ENCODE measurements at places on chromosomes 7 and 10. TPM values are rescaled to one million over a fixed set of nuclear protein-coding genes. Genes with fewer than 3 reads are reported as not detected.

DNA sequence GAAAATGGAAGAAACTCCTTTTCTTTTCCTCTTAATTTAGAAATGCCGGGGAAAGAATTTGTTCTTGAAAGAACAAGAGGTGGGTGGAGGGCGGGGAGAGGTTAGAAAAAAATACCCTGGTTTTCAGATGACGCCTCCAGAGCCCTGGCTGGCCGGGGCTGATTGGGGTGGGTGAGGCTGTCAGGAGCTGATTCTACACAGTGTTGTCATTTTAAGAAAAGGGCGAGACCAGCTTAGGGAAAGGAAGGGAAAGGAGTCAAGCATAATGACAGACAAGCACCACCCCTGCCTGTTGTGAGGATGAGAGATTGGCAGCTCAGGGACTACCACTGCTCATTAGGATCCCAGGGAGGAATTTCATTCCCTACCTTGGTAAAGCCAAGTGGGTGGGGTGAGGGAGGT, 9.9 kb upstream of the FAM180A start:
- H3K27ac ChIP-seq: no peak overlapping the region
- DNase-seq: no peak
- H3K4me3 ChIP-seq: no peak overlapping the region
- H3K36me3 ChIP-seq: peaks cover 3% of the 10 kb centered on the region
- H3K4me1 ChIP-seq: peaks cover 38% of the 10 kb centered on the region
- no peaks in the 10 kb centered on the region for H3K27me3 ChIP-seq

DNA sequence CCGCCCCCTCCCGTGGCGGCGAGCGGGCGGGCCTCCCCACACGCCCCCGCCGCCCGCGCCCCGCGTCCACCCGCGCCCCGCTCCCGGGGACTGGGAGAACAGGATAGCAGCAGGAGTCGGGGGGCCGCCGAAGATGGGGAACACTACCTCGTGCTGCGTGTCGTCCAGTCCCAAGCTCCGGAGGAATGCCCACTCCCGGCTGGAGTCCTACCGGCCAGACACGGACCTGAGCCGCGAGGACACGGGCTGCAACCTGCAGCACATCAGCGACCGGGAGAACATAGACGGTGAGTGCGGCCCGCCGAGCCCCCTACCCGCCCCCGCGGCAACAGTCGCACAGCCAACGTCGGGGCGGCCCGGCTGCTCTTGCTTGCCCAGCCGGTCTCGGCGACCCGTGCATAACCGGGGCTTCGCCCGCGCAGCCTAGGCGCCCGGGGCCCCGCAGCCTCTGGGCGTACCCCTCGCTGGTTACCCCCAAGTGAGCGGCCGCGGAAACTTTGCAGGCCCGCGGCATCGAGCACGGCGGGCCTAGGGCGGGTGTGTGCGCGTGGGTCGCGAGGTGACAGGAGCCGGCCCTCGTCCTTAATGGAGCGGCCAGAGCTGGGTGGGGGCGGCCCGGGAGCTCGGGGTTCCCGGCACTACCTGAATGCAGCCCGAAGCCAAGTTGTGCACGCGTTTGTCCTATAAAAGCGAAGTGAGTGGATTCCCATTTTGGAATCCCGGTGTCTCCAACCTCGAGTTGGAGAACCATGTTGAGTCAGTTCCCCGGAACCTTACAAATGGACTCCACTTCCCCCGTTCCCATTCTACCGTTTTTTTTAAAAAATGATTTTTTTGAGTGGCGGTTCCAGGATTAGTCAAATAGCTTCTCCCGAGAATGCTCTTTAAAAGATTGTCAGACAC, 863 bp downstream of the CCNY start:
- peaks cover 22% of the 10 kb centered on the region for H3K36me3 ChIP-seq
- peaks cover 37% of the 10 kb centered on the region for H3K4me1 ChIP-seq
- no peak overlapping the region for H3K27ac ChIP-seq
- peak overlapping the region; percentile 79 for H3K4me3 ChIP-seq

DNA sequence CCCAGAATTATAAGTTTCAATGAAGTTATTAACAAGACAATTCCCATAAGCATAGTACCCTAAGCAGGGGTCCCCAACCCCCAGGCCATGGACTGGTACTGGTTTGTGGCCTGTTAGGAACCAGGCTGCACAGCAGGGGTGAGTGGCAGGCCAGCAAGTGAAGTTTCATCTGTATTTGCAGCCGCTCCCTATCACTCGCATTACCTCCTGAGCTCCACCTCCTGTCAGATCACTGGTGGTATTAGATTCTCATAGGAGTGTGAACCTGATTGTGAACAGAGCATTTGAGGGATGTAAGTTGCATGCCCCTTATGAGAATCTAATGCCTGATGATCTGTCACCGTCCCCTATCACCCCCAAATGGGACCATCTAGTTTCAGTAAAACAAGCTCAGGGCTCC, 36.0 kb upstream of the KIAA1217 start:
- no peak overlapping the region for H3K27ac ChIP-seq
- no peaks in the 10 kb centered on the region for H3K27me3 ChIP-seq
- DNase-seq: no peak
- no peak overlapping the region for H3K4me3 ChIP-seq
- no peaks in the 10 kb centered on the region for H3K4me1 ChIP-seq

GRCh38 chr10:132951926-132952325, 9.6 kb upstream of the CFAP46 start:
- H3K4me3 ChIP-seq: no peak overlapping the region
- H3K27me3 ChIP-seq: no peaks in the 10 kb centered on the region
- no peaks in the 10 kb centered on the region for H3K36me3 ChIP-seq
- peaks cover 7% of the 10 kb centered on the region for H3K4me1 ChIP-seq

DNA sequence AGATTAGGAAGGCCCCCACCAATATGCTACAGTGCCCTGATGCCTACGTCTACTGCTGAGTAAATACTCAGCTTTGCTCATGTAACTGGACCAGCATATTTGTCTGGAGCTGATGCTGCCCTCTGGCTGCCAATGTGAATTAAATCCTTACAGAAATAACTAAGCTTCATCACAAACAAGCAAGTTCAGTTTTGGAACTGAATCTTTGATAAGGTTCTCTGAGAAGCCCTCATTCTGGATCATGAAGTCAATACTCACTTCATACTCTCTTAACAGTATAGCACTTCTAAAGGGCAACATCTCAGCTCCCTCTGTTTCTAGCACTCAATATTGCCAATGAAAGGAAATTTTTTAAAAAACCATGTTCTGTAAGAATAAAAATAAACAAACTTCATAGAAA, 246.7 kb downstream of the ETV1 start:
- H3K4me1 ChIP-seq: peaks cover 30% of the 10 kb centered on the region
- H3K27me3 ChIP-seq: no peaks in the 10 kb centered on the region
- H3K27ac ChIP-seq: no peak overlapping the region

DNA sequence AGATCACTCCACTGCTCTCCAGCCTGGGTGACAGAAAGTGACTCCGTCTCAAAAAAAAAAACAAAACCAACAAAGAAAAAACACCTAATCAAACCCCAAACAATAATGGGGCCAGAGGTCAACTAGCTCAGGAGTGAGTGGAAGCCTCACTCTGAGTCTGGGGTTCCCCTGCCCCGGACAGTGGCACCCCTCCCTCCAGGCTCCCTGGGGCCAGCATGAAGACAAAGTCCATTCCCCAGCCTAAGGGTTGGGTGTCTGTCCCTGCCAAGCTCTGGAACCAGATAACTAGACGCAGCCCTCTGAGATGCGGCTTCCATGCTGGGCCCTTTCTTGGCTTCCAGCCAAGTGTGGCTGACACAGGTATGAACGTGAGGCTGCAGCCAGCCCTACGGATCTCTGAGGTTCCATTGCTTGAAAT, 1.7 kb upstream of the FUOM start:
- H3K4me3 ChIP-seq: no peak overlapping the region
- H3K4me1 ChIP-seq: no peaks in the 10 kb centered on the region
- peaks cover 22% of the 10 kb centered on the region for H3K36me3 ChIP-seq
- H3K27me3 ChIP-seq: peaks cover 12% of the 10 kb centered on the region
- H3K27ac ChIP-seq: no peak overlapping the region

DNA sequence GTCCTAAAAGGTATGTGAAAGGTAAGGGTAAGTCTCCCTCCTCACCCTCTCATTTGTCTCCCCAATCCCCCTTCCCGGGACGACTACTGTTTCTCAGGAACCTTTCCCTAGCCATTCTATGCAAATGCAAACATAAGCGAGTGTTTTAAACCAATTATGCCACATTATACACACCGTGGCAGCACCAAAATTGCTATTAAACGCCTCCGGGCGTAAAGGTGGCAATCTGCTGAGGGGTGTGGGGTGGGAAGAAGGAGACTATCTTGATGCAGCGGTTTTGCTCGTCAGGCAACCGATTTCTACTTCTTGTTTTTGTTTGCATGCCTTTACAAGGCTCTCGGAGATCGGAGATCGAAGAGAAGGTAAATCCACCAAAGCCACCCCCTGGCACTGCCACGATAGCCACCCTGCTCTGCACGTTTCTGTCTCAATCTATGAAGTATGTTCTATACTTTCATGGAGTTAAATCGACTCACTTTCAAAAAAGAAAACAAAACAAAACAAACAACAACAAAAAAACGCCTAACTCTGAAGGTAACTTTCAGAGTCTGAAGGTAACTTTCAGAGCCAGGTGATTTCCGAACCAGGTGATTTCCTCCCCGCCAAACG, 46.0 kb upstream of the CDK1 start:
- no peaks in the 10 kb centered on the region for H3K36me3 ChIP-seq
- H3K4me1 ChIP-seq: peaks cover 33% of the 10 kb centered on the region
- peak overlapping the region; percentile 64 for H3K27ac ChIP-seq
- H3K27me3 ChIP-seq: no peaks in the 10 kb centered on the region
- peak overlapping the region; percentile 94 for H3K4me3 ChIP-seq

GRCh38 chr7:44638611-44639557, 32.5 kb downstream of the OGDH start:
- no peaks in the 10 kb centered on the region for H3K27me3 ChIP-seq
- no peak overlapping the region for H3K4me3 ChIP-seq

- peak overlapping the region; percentile 30 for H3K27ac ChIP-seq
- H3K36me3 ChIP-seq: peaks cover 3% of the 10 kb centered on the region
- peaks cover 31% of the 10 kb centered on the region for H3K4me1 ChIP-seq
These were observed 16.5 kb upstream of the GPR37 start for GRCh38 chr7:124781907-124782734.

DNA sequence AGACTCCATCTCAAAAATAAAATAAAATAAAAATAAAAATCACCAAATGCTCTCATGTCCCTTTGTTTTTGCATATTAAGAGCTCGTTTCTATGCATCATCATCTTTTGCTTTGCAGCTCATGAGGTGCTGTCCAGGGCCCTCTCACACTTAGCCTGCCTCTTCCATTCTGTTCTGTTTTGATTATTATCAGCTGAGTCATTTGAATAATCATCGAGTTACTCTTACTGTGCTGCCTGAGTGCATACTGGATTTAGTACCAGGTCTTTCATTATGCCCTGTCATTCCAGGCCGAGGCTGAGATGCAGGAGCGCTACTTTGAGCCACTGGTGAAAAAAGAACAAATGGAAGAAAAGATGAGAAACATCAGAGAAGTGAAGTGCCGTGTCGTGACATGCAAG, 33.0 kb downstream of the UCMA start:
- no peak for DNase-seq
- peaks cover 83% of the 10 kb centered on the region for H3K36me3 ChIP-seq
- H3K4me3 ChIP-seq: no peak overlapping the region
- no peak overlapping the region for H3K27ac ChIP-seq
- H3K4me1 ChIP-seq: no peaks in the 10 kb centered on the region

- DNase-seq: peak; percentile 84
- peak overlapping the region; percentile 88 for H3K27ac ChIP-seq
- H3K36me3 ChIP-seq: no peaks in the 10 kb centered on the region
- peaks cover 17% of the 10 kb centered on the region for H3K4me1 ChIP-seq
- H3K4me3 ChIP-seq: peak overlapping the region; percentile 73
- no peaks in the 10 kb centered on the region for H3K27me3 ChIP-seq
These were observed 18.5 kb upstream of the FAM133B start for GRCh38 chr7:92608380-92609322.

DNA sequence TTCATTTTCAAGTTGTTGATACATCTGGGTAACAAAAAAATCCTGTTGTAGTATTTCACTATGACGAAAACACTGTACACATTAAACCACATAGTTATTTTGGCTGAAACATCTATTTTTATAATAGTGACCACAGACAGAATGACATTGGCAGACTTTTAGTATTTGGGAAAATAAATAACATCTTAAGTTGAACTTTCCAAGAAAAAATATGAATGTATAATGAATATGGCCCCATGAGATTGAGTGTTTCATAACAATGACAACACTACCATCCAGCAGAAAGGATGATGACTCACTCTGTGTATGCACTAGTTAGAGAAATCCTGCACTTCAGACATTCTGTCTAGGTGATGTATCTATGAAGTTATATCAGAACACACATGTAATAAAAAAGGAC, 118.1 kb downstream of the SEMA3D start:
- no peak overlapping the region for H3K27ac ChIP-seq
- no peaks in the 10 kb centered on the region for H3K36me3 ChIP-seq
- no peaks in the 10 kb centered on the region for H3K27me3 ChIP-seq
- DNase-seq: no peak

DNA sequence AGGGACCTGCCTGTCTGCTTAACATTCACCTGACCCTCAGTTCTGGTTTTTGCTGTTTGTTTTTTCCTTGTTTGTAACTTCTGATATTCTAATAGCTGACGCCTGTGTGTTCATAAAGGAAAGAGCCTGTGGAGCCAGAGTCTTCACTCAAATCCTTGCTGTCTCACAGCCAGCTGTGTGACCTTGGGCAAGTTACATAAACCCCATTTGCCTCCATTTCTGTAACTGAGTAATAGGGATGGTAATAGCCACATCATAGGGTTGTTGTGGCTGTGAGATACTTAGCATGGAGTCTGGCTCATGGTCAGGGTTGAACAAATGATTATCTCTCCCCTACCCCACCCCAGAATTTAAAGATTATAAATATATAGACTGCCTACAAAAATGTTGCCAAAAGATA, 27.0 kb downstream of the WBP1L start:
- no peak for DNase-seq
- H3K36me3 ChIP-seq: no peaks in the 10 kb centered on the region
- H3K4me1 ChIP-seq: peaks cover 15% of the 10 kb centered on the region
- no peak overlapping the region for H3K27ac ChIP-seq
- no peaks in the 10 kb centered on the region for H3K27me3 ChIP-seq

DNA sequence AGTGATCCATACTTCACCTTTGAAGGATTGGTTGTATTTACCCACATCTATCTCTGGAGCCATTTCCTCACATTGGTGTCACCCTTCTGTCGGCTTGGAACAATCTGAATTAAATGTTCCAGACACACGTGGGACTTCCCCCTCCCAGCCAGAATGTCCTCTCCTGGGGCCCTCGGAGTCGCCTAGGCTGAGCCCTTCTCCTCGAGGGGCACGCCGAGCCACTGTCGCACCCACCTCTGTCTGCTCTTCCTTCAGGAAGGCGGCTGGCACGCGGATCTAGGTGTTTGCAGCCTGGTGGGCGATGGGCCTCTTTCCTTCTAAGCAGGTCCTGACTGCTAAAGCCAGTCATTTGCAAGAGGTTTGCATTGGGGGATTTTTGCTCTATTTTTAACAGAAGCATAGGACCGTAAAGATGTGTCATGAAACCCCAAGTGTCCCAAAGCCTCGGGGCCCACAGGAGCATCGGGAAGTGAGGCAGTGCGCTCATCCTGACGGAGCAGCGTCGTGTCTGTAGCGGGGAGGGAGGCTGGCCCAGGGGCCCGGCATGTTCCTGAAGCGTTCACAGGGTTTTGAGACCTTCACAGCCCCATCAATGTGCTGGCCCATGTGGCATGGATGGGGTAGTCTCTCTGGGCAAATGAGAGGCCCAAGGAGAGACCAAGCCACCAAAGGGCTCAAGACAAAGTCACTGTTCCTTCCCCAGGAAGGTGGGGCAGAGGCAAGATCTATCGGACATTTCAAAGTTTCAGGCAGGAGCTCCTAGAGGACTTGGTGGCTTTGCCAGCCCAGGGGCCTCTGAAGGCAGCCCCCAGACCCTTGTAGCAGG, 86.7 kb downstream of the RGS10 start:
- DNase-seq: no peak
- no peak overlapping the region for H3K4me3 ChIP-seq
- H3K27ac ChIP-seq: no peak overlapping the region
- H3K4me1 ChIP-seq: peaks cover 7% of the 10 kb centered on the region
- H3K27me3 ChIP-seq: no peaks in the 10 kb centered on the region

The OR6V1 gene
- not detected for total RNA-seq

The GIMAP8 gene
- total RNA-seq: 0.09 TPM

The CH25H gene
- total RNA-seq: 0.11 TPM

The ACBD7 gene
- 12.5 TPM for total RNA-seq

The SRPK2 gene
- 54.8 TPM for total RNA-seq

Measured in WTC11 (cell line).